Ecto neural progenitor cell (in vitro differentiated cells): ENCODE measurements at places on chromosomes 1 and 21.

DNA sequence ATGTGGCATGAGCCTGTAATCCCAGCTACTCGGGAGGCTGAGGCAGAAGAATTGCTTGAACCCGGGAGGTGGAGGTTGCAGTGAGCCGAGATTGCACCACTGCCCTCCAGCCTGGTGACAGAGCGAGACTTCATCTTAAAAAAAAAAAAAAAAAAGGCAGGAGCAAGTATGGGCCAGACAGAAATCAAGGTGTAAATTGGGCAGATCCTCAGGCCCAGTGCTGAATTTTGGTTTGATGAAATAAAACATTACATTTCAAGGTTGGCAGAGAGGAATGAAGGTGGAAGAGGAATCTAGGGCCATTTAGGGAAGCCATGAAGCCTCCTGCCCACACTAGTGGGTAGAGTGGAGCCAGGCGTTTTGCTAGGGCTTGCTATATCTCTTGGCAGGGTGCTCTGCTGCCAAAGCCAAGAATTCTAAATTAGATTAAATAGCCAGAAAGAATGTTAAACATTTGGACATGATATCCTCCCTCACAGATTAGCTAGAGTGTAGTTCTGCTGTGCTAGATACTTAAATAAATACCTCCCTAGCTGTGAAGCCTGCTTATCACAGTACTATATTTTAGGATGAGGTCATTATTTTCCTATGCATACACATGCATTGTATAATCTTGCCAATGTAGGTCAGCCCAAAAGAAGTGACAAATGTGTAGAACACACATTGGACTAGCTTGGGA, 16.6 kb upstream of the LGALS8 start:
- no peak for DNase-seq

- no peak for DNase-seq
Observed at GRCh38 chr1:212656730-212657129, 42.9 kb downstream of the BATF3 start.

DNA sequence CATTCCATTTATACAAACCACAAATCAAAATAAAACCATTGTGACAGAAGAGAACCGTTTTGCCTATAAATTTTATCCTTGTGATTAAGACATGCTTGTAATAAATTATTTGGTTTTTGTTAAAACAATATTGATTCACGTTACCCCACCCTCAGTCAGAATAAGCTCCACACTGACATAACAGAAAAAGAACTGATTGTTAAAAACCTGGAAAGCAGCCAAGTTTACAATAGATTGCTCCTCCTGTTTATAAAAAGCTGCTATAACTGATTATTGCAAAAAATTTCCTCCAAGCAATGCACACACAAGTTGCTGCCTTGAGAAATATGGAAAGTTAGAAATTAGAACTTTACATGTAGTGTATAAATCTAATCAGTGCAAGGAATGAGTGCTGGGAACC, 263.5 kb downstream of the SETD4 start:
- no peak for DNase-seq

- DNase-seq: no peak
Observed at GRCh38 chr1:234243521-234244260, 129.6 kb upstream of the COA6 start.

DNA sequence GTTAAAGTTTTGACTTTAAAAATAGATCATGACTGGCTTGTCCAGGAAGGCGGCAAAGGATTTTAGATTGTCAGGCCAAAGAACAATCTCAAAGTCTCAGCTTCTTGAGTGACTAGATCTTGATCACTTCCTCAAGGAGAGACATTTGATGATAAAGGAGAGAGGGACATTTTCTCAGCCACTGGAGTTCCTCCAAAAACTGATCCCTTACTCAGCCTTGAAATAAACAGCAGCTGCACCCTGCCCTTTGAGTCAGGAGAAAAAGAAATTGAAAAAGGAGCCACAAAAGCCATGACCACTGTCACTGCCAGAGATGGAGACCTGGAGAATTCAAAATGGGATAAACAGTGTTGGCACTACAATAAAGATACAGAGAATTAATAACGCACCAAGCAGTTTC, 288.4 kb upstream of the PRMT6 start:
- no peak for DNase-seq

DNA sequence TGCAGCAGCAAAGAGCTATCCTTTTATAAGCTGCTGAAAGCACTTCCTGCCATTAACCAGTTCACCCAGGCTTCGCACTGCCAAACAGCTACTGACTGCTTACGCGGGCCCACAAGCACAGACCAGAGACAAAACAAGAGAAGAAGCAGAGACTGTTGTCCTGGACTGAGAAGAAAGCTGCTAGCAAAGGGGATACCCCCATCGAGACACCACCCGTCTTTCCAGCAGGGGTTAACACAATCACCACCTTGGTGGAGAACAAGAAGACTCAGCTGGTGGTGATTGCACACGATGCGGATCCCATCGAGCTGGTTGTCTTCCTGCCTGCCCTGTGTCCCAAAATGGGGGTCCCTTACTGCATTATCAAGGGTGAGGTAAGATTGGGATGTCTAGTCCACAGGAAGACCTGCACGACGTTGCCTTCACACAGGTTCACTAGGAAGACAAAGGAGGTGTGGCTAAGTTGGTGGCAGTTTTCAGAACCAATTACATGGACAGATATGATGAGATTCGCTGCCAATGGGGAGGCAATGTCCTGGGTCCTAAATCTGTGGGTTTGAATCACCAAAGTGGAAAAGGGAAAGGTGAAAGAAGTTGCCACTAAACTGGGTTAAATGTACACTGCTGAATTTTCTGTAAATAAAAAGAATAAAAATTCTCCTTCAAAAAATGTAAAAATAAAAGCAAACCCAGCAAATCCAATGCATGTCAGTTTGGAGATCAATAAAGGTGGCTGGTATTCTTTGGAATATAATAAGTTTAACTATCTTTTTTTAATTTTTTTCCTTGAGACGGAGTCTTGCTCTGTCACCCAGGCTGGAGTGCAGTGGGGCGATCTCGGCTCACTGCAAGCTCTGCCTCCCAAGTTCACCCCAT, 1.2 kb downstream of the FMO5 start:
- no peak for DNase-seq

GRCh38 chr1:45409276-45409675, 69.0 kb upstream of the MUTYH start:
- no peak for DNase-seq
